Stimulated activated CD8-positive, alpha-beta memory T cell treated with anti-CD3 and anti-CD28 coated beads, Interleukin-4, amount 100 ng/mL, for 4 hours (primary cell): ENCODE measurements at places on chromosomes 4 and X.

DNA sequence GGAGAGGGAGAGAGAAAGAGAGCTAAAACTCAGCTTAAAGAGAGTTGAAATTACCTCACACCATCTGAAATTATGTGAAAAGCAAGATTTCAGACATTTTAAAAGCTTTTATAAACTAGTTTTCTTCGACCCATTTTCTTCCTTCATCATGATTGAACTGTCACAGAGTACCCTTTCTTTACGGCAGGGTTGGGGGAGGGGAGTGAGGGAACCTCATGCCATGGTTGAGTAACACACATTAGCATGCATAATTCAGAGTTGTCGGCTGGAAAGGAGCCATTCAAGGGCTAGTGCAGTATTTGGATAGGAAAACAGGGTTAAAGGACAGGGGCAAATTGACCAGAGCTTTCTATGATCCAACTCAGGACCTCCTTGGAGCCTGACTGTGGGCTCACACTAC lies 46.2 kb downstream of the PCDH19 start:
- DNase-seq: no peak

DNA sequence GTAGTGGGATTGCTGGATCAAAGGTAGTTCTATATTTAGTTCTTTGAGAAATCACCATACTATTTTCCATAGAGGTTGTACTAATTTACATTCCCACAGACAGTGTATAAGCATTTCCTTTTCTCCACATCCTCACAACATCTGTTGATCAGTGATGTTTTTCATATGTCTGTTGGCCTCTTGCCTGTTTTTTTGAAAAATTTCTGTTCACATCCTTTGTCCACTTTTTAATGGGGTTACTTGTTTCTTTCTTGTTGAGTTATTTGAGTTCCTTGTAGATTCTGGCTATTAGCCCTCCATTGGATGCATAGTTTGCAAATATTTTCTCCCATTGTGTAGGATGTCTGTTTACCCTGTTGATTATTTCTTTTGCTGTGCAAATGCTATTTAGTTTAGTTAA lies 72.6 kb downstream of the STOX2 start:
- no peak for DNase-seq

- DNase-seq: no peak
Measured at GRCh38 chrX:10327651-10328050, 170.9 kb downstream of the CLCN4 start.

DNA sequence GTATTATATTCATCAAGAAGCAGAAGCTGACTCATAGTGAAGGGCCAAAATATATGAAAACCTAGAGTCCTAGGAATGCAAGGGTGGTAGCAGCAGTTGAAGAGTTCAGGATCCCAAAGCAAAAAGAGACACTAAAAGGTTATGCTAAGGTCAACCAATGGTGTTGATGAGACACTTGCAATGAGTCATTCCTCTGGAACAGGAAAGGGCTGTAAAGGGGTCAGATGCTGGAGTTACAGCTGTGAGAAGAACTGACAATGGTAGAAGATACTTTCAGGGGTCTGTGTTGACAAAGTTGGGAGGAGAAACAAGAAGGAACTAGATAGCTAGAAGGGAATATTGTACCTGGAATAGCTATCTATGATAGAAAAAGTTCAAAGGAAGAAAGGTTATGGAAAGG lies 47.5 kb downstream of the ZGRF1 start:
- no peak for DNase-seq

DNA sequence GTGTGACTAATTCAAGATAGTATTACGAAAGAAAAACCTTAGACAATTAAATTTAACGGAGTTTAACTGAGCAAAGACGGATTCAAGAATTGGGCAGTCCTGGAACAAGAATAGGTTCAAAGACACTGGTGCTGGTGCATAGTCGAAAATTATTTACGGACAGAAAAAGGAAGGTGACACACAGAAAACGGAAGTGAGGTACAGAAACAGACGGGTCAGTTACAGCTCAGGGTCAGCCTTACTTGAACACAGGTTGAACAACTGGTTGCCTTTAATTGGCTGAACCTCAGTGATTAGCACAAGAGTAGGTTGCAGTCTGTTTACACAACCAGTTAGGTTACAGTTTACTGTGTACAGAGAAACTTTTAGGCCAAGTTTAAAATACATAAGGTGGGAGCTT lies 31.5 kb downstream of the KLHL8 start:
- no peak for DNase-seq

GRCh38 chr4:167014944-167015343 lies 219.3 kb downstream of the SPOCK3 start:
- no peak for DNase-seq

DNA sequence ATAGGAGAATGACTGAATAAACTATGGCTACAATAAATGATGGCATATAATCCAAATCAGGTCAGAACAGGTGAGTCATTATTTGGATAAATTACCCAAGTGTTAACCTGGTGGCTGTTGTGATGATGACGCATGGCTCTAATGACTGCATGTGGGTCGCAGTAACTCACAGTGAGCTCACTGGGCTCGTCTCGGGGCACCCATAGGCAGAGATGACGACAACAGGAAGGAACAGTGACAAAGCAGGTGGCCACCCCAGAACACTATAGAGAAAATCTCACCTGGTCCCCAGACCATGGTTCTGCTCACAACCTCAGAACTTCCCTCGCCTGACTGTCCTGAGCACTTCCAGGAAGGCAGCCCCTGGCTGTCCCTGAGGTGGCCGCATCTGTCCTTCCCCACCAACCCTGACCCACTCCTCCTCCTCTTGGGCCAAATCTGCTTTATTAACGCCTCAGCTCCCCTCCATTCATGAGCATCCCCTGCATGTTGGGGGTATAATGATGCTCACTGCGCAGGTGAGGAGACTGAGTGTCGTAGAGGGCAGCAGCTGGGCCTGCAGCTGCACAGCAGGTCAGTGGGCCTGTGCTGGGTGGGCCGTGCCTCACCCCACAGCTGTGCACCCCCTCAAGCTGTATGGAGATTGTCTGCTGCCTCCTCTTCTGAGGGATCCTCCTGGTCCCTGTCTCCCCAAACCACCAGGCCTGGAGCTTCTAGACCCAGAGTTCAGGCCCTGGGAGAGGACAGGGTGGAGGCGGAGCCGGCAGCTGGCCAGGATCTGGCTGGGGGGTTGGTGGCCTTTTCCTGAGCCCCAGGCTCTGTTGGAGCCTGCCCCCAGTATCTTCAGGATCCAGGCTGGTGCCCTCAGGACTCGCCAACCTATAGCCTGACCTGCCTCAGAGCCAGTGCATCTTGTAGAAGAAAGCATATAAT lies 30.9 kb upstream of the FAM156A start:
- no peak for DNase-seq

GRCh38 chr4:30959781-30960485 lies 239.8 kb downstream of the PCDH7 start:
- DNase-seq: no peak

DNA sequence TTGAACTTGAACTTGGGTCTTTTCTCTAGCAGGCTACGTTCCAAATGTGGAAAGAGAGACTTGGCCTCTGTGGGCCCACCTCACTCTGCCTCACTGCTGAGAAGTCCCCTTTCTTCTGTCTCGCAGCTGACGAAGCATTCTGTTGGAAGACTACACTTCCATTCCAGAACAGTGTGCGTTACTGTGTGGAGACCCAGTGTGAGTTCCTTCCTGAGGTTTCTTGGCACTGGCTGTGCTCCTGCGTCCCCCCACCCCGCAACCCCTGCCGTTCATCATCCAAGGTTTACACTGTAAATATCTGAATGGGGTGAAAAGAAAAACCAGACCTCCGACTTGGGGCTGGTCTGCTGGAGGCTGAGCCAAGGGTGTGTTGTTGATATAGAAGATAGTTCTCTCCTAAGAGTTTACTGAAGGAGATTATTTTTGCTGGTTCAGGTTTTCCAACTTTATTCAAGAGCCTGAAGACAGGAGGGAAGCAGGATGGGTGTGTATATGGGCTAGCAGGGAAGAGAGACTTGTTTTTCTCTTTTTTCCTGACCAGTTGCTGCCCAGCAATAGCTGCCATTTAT lies 34.7 kb downstream of the NHSL2 start:
- DNase-seq: no peak

DNA sequence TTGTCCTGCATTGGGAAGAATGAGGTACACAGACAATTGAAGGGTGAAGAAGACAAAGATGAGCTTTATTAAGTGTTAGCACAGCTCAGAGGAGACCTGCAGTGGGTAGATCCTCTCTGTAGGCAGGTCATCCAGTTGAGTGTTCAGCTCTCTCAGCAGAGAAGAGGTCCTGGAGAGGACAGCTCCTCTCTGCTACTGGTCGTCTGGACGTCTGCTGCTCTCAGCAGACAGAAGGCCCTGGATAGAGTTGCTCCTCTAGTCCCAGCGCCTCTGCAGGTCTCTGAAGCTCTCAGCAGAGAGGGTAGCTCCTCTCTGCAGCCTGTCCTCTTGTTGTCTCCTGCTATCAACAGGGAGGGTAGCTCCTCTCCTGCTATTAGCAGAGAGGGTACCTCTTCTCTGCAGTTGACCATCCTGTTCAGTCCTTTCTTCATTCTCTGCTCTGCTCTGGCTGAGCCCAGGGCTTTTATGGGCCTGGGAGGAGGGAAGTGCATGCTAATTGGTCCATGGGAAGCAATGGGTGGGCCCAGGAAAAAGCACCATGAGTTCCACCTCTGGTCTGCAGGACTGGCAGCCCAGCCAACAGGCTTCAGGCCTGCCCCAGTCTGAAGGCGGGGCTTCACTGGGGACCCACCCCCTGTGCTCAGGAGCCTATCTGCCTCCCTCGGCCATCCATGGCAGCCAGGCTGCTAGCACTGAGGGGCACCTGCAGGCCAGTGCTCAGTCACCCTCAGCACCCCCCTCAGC lies 54.1 kb upstream of the IBSP start:
- DNase-seq: no peak

DNA sequence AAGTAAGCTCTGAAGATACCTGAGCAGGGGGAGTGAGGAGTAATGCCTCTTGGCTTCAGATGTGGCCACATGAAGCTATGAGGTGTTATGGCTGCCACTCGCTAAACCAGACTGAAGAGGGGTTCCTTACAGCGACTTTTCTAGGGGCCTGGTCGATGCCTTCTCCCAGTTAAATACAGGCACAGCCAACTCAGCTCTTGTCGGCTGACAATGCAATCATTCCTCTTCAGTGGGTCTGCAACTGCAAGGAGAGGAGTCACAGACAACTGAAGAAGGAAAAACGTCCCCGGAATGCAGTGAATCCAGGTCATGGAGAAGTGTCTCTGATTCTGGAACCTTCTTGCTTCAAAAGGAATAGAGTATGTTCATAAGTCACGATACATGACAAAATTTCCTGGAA lies 106.4 kb downstream of the RNF150 start:
- no peak for DNase-seq

- DNase-seq: no peak
Measured at GRCh38 chrX:130696542-130696941, 206.5 kb downstream of the ENOX2 start.

- peak; percentile 5 for DNase-seq
Measured at GRCh38 chr4:80362578-80363181, 27.1 kb downstream of the CFAP299 start.

DNA sequence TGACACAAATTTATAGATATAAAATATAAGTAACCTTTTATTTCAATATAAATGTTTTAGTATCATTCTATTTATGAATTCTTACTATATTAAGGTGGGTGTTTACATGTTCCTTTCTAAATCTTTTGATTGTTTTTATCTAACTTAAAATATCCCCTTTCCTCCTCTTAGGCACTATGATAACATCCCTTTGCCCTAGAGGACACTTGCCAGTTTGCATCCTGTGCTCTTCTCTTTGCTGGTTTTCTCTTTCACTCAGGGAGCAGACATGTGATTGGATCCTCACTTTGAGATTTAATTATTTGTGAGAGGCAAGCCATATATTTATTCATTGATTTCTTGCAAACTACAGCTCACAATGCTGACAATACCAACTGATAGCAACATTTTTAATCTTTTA lies 16.2 kb downstream of the LRIT3 start:
- no peak for DNase-seq

DNA sequence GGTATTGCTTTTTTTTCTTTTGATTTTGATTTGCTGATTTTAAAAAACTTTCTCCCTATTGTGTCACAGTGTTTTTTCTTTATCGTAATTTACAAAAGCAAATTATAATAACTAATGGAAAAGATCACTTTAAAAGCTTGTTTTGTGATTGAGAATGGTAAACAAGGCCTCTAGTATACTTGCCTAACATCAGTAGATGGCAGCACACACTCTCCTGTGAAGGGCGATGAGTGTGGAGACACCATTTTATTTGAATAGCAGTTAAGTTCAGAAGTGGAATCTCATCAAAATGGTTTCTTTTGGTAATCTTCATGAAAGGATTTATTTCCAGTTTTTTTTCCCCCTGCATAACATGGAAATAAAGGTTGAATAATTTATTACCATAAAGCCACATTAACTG lies 72.3 kb downstream of the PAK3 start:
- DNase-seq: no peak

- no peak for DNase-seq
Measured at GRCh38 chr4:153483432-153484418, 17.6 kb downstream of the TMEM131L start.
